ENCODE measurements at places on chromosomes 7 and 10. TPM values are rescaled to one million over a fixed set of nuclear protein-coding genes. Genes with fewer than 3 reads are reported as not detected.
A peak's percentile ranks its signal among the peaks of the same experiment; 100 is the strongest.

DNA sequence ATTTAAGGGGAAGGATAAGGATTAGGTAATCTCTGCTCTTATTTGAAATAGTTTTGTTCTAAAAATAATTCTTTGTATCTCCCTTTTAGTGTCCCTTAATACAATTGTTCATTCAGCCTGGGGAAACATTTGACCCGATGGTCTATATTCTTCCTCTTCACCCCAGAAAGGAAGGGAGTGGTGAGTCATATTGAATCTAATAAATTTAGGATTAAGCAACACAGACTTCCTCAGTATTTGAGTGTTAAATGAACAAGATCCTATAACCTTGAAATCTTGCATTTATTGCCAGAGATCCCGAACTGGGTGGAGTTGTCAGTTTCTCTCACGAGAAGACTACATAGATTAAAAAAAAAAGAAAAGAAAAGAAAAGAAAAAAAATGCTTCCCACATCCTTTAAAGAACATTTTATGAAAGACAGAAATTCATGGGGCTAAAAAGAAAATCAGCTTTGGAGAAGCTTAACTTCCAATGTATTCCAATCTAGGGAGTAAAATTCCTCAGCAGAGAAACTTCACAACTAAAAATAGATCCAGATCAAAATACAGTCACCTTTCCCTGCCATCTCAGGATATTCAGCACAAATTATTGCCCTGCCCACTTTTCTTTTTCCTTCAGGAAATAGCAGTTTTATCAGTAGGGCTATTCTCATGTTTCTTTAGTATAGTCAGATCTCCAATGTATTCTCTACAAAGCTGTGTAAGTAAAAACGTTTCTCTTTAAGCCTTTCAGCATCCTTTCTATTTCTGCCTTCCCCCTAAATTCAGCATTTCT, 82.2 kb downstream of the SEMA3D start:
- H3K27me3 ChIP-seq = no peaks in the 10 kb centered on the region
- H3K4me1 ChIP-seq = no peaks in the 10 kb centered on the region
- no peak overlapping the region for H3K27ac ChIP-seq
- no peak overlapping the region for H3K4me3 ChIP-seq
- no peak for DNase-seq
- no peaks in the 10 kb centered on the region for H3K36me3 ChIP-seq

DNA sequence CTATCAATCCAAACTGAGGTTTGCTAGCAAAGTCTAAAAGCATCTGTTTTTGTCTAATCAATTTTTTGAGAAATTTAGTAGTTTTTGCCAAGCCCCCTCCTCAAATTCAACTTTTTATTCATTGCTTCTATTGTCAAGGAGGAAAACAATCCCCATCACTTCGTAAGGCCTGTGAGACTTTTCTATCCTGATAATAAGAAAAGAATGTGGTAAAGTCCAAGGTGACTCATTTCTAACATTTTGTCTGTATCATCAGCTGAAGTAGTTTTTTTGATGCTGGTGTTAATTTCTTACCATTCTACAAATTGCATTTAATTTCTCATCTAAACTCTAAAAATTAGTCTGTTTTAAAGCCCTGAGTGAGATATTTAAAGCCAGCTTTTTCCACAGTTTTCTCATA, 11.7 kb downstream of the ANK3 start:
- no peaks in the 10 kb centered on the region for H3K4me1 ChIP-seq
- no peaks in the 10 kb centered on the region for H3K27me3 ChIP-seq
- no peak overlapping the region for H3K27ac ChIP-seq
- H3K4me3 ChIP-seq = no peak overlapping the region

DNA sequence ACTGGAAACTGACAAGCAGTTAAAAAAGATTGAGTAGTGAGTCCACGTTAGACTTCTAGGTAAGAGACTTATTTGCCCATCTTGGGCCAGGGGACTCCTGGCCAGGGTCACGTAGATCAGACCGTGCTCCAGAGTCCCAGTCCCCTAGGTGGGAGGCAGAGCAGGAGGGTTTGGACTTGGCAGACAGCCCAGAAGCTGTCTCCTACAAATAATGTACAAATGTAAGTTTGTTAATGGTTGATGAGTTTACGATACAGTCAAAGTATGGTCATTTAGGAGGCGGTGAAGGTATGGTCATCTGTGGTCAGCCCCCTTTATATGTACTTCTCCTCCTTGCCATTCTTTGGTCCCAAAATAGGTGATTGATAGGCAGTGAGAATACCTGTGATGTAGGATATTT, 28.2 kb downstream of the INPP5F start:
- H3K4me1 ChIP-seq = no peaks in the 10 kb centered on the region
- no peaks in the 10 kb centered on the region for H3K36me3 ChIP-seq
- no peak for DNase-seq
- no peak overlapping the region for H3K4me3 ChIP-seq

DNA sequence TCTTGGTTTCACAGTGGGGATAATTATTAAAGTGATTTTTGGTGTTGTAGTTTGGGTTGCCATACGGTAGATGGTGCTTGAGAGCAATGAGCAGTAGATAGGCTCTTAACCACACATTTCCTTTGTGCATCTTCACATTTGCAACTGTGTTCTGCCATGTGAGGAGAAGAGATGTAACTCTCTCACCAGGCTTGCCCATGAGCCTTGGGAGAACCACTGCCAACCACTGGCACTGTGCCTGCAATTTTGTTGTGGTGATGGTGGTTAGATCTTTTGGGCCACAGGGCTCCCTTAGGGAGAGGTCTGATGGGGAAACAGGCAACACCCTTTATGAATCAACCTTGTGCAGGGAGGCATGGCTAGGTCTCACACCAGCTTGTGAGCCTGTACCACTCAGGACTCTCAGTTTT, 204.3 kb downstream of the CCDC7 start:
- peaks cover 6% of the 10 kb centered on the region for H3K4me1 ChIP-seq
- no peak overlapping the region for H3K4me3 ChIP-seq
- H3K27ac ChIP-seq = no peak overlapping the region
- no peaks in the 10 kb centered on the region for H3K36me3 ChIP-seq
- H3K27me3 ChIP-seq = no peaks in the 10 kb centered on the region
- no peak for DNase-seq

DNA sequence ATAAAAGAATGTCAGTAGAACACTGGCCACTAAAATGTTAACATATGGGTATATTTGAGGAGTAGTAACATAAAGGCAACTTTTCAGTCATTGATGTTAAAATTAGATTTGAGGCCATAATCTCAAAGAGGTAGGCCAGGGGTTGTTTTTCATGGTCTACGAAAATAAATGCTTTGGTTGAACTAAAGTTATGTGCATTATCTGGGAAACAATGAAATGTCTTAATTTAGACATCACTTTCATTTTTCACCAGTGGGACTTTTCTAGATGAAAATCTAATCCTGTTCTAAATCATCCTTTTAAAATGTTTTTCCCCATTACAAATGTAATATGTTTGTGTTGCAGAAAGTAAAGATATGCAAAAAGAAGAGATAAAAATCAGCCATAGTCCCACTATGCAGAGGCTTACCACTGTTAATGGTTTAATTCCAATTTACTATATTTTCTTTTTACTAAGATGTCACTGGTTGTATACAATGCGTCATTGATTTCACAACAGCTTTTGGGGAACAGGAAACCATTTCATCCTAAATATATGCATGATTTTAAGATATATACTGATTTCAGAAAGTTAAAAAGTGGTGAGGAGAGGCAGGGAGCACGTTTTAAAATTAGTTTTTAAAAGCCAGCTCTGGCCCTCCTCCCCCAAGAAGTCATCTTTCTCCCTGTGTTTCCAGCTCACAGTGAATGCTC, 64.3 kb downstream of the ARID5B start:
- H3K4me3 ChIP-seq = no peak overlapping the region
- H3K4me1 ChIP-seq = peaks cover 2% of the 10 kb centered on the region
- H3K36me3 ChIP-seq = peaks cover 3% of the 10 kb centered on the region
- H3K27ac ChIP-seq = no peak overlapping the region
- DNase-seq = no peak
- no peaks in the 10 kb centered on the region for H3K27me3 ChIP-seq

DNA sequence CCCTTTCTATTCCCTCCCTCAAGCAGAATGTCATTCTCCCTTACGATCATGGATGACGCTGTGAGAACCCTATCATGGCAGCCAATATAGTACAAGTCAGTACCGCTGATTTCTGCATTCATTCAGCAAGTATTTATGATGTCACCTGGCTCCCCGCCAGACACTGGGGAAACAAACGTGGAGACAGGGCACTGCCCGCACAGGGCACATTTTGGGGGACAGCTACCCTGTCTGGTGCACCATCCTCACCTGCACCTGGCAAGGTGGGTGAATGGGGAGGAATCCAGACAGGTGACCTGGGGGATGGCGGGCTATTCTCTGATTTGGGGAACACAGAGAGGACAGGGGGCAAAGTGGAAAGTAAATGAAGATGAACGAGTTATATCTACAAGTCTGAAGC, 28.4 kb downstream of the MKI67 start:
- peaks cover 36% of the 10 kb centered on the region for H3K4me1 ChIP-seq
- H3K4me3 ChIP-seq = no peak overlapping the region
- no peak for DNase-seq
- H3K27me3 ChIP-seq = no peaks in the 10 kb centered on the region
- H3K36me3 ChIP-seq = no peaks in the 10 kb centered on the region

- H3K27ac ChIP-seq = no peak overlapping the region
- no peak overlapping the region for H3K4me3 ChIP-seq
- no peaks in the 10 kb centered on the region for H3K36me3 ChIP-seq
- H3K27me3 ChIP-seq = no peaks in the 10 kb centered on the region
Observed at GRCh38 chr7:1809070-1809469, 139.0 kb downstream of the ELFN1 start.

GRCh38 chr10:119306514-119306951, 99.2 kb downstream of the GRK5 start:
- H3K4me1 ChIP-seq = peaks cover 22% of the 10 kb centered on the region
- peak overlapping the region; percentile 97 for H3K27ac ChIP-seq
- H3K36me3 ChIP-seq = peaks cover 3% of the 10 kb centered on the region
- peak overlapping the region; percentile 44 for H3K4me3 ChIP-seq
- peaks cover 18% of the 10 kb centered on the region for H3K27me3 ChIP-seq
- peak; percentile 77 for DNase-seq

- no peak for DNase-seq
- peaks cover 13% of the 10 kb centered on the region for H3K4me1 ChIP-seq
- H3K36me3 ChIP-seq = no peaks in the 10 kb centered on the region
- no peaks in the 10 kb centered on the region for H3K27me3 ChIP-seq
Observed at GRCh38 chr7:116223588-116223987, 13.2 kb downstream of the TES start.

DNA sequence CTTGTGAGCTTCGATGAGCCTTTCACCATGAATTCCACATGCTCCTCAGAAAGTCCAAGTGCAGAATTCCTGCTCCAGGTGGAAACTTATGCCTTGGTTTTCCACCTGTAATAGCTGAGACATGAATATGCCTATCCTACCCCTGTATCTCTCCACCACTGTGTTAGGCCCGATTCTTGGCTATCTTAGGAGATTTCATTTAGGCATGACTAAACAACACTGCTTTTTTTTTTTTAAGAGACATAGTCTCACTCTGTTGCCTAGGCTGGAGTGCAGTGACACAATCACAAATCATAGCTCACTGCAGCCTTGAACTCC, 57.2 kb downstream of the NCAPG2 start:
- no peak for DNase-seq
- peaks cover 11% of the 10 kb centered on the region for H3K36me3 ChIP-seq
- no peak overlapping the region for H3K27ac ChIP-seq
- no peaks in the 10 kb centered on the region for H3K27me3 ChIP-seq
- no peaks in the 10 kb centered on the region for H3K4me1 ChIP-seq

DNA sequence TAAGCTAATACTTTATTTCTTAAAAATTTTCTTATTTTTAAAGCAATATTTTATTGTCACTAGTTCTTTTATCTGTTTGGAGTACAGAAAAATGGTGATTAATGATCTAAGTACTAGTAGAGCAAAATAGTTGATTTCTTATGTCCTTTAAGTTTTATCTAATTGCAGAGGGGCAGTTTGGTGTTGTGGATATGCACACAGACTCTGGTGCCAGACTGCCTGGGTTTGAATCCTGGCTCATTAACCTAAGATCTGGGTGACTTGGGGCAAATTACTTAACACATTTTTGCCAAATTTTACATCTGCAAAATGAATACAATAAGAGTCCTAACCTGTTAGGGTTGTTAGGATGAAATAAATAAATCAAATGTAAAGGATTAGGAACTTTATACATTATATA, 10.7 kb upstream of the PRPS1L1 start:
- H3K27me3 ChIP-seq = no peaks in the 10 kb centered on the region
- no peak for DNase-seq
- no peak overlapping the region for H3K4me3 ChIP-seq

- H3K27me3 ChIP-seq = no peaks in the 10 kb centered on the region
- no peak for DNase-seq
- no peaks in the 10 kb centered on the region for H3K36me3 ChIP-seq
- no peak overlapping the region for H3K4me3 ChIP-seq
- no peaks in the 10 kb centered on the region for H3K4me1 ChIP-seq
- H3K27ac ChIP-seq = no peak overlapping the region
Observed at GRCh38 chr10:125165584-125166573, 5.5 kb upstream of the CTBP2 start.

DNA sequence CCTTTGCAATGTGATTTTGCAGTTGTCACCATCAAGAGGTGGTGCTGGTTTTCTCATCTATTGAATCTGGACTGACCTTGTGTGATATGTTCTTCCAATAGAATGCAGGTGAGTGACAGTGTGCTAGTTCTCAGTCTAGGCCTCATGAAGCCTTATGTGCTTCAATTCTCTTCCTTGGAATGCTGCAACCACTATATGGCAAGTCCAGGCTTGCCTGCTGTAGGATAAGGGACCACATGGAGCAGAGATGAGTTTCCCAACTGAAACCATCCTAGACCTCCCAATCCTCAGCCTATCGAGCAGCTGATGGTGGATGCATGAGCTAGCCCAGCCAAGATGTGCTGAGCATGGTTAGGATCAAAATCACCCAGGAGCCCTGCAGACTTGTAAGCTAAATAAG, 32.6 kb upstream of the ARHGAP21 start:
- H3K4me1 ChIP-seq = no peaks in the 10 kb centered on the region
- no peaks in the 10 kb centered on the region for H3K27me3 ChIP-seq
- H3K36me3 ChIP-seq = no peaks in the 10 kb centered on the region

GRCh38 chr10:131215776-131216175, 95.7 kb downstream of the TCERG1L start:
- no peaks in the 10 kb centered on the region for H3K27me3 ChIP-seq
- no peaks in the 10 kb centered on the region for H3K36me3 ChIP-seq
- no peak overlapping the region for H3K27ac ChIP-seq
- H3K4me1 ChIP-seq = no peaks in the 10 kb centered on the region
- no peak for DNase-seq

DNA sequence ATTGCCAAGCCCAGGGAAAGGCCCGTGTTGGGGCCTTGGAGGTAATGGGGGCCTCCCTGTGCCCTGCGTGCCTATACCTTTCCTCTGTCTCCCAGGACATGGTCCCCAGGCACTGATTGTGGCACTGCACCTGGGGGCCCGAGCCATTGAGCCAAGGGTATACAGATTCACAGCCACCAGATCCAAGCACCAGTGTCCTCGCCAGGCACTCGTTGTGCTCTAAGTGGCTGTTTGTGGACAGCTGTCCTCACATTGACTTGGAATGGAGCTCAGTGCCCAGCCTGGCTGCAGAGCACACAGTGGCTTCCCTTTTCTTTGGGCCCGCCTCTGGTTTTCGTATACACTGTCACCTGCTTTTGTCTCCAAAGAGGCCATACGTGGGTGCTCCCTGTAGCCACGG, 72.0 kb upstream of the BTBD16 start:
- no peak overlapping the region for H3K27ac ChIP-seq
- H3K27me3 ChIP-seq = peaks cover 5% of the 10 kb centered on the region
- no peaks in the 10 kb centered on the region for H3K4me1 ChIP-seq
- DNase-seq = no peak

The ITGB8 gene
- 0.16 TPM for total RNA-seq

The LLCFC1 gene
- total RNA-seq = not detected

The PLAC9 gene
- not detected for total RNA-seq

The PAPOLB gene
- total RNA-seq = not detected

Measured in T-cell (primary cell).